ENCODE measurements at places on chromosomes 2 and 18.
A peak's percentile ranks its signal among the peaks of the same experiment; 100 is the strongest.

- no peak for DNase-seq
These were observed 55.1 kb downstream of the ROCK1 start for GRCh38 chr18:21056545-21056944.

- DNase-seq: no peak
These were observed 52.1 kb downstream of the SLC38A11 start for GRCh38 chr2:164903204-164903603.

GRCh38 chr2:176569574-176569973, 300.3 kb downstream of the MTX2 start:
- no peak for DNase-seq

DNA sequence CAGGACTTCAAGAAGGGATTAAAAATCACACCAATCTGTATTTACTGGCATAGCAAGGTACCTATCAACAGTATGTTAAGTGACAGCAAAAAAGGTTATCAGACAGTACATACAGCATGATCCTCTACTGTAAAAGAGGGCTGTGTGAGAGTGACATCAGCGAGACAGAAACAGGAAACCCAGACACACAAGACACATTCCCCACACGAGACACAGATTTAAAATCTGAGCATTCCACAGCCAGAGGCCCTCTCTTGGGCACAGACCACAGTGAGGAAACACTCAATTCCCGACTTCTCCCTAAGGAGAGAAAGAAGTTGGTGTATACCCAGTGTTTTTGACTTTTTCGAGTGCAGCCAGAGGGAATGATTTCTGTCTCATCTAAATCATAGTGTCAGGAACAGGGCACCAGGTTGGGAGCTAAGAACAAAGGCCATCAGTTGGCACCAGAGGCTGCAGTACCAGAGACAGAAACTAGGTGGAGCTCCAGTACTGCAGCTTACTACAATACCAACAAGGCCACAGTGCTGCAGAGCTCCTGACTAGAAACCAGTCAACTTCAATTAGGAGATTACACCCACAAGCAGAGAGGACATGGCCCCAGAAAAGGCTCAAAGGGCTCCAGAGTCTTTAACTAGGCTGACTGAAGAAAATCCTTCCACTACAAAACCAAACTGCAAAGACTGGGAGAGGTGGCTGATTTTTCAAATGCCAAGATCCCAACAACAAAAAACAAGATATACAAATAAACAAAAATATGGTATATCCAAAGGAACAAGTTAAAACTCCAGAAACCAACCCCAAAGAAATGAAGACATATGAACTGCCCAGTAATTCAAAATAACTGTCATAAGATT, 41.0 kb downstream of the UNC50 start:
- DNase-seq: peak; percentile 18

GRCh38 chr2:37091873-37092272, 7.6 kb downstream of the GPATCH11 start:
- DNase-seq: no peak

GRCh38 chr18:70429847-70430500, 141.1 kb downstream of the SOCS6 start:
- DNase-seq: no peak

- no peak for DNase-seq
These were observed 403.5 kb downstream of the PARD3B start for GRCh38 chr2:204948822-204949221.

Measured in SW 1271 (cell line).